ENCODE measurements at places on chromosomes 4 and X. TPM values are rescaled to one million over a fixed set of nuclear protein-coding genes. Genes with fewer than 3 reads are reported as not detected.
A peak's percentile ranks its signal among the peaks of the same experiment; 100 is the strongest.

DNA sequence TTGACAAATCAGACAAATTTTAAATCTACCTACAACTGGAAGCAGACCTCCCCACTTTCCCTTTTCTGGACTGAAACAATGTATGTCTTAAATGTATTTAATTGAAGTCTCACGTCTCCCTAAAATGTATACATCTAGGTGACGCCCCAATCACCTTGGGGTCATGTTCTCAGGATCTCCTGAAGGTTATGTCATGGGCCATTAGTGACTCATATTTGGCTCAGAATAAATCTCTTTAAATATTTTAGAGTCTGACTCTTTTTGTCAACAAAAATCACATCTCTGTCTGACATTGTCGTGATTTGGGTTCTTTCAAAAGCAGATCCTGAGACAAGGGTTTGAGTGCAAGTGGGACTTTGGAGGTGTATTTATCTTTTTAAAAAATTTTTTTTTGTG is 26.2 kb upstream of the BOD1L1 start:
- DNase-seq = no peak

DNA sequence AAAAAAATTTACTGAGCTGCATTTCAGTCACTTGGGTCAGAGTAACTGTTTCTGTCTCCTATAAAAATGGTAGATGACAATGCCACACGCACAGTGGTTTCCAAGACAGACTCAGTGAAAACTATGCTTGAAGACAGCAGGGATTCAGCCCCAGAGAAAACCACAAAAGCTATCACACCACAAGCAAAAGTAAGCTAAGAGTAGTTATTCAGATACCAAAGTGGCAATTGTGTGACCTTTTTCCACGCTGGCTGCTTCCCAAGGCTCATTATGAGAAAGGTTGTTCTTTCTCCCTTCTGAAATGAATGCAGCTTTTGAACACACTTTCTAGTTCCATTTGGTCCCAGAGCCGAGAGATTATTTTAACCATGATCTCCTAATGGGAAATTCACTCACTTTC is 46.4 kb upstream of the GPM6B start:
- no peak for DNase-seq

DNA sequence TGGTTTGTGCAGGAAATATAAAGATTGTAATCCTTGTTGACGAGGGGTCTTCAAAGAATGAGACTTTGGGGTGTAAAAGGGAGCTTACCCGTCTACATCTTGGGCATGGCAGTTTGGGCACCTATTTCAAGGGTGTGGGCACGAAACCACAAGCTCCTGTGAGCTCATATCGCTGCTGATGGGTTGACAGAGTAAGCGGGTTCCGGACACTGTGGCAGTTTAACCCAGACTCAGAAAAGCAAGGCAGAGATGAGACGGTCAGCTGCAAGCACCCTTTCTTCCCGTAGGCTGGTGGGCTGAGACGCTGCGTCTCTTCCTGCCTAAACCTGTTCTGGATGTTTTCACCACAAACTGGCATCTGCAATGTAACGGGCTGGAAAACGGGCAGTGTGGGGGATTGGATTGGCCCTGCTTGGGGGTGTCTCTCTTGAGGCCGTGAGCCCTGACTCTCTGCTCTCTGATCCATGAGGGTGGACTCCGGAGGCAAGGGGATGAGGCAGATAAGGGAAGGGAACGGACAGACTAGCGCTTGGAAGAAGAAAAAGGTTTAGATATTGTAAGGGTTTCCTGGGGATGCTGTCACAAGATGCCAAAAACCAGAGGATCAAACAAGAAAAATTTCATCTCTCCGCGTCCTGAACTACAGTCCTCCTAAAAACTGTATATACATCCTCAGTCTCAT is 237.5 kb downstream of the SHOX start:
- no peak for DNase-seq

DNA sequence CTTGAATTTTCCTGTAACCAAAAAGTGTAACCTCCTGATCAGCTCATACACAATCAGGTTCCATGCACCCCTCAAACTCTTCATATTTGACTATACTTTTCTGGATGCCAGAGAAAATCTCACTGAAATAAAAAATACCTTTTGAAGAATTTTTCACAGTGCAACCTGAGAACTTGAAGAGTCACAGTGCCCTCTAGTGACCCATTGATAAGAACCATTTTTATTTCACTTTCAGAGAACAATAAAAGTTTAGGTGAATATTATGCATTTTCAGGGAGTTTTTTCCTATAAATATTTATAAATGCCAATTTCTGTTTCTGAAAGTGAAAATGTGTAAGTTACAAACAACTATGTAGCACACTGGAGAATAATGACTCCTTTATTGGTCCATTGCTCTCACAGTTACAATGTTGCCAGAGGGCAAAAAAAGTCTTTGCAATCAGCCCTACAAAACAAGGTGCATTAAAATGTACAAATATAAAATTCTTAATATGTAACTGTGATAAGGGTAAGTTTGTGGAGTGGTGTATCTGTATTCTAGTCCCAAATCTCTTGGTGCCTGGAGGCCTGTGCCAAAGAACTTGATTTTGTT is 153.6 kb upstream of the INTU start:
- DNase-seq = peak; percentile 57

DNA sequence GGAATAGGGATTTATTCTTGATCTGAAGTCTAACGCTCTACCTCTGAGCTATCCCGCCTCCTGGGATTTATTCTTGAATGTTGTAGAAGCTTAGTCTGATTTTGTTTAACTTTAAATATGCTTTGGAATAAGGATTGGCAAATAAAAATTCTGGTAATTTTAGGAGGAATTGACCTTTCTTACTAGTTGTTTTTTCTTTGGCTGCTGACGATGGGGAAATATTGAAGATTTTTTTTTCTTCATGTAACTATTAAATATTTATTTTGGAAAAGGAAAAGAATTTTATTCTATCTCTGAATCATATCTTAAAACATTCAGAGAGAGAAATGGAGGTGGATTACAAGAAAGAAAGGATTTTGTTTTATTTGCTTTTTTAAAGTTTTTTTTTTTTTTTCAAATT is 122.9 kb downstream of the PDLIM5 start:
- no peak for DNase-seq

DNA sequence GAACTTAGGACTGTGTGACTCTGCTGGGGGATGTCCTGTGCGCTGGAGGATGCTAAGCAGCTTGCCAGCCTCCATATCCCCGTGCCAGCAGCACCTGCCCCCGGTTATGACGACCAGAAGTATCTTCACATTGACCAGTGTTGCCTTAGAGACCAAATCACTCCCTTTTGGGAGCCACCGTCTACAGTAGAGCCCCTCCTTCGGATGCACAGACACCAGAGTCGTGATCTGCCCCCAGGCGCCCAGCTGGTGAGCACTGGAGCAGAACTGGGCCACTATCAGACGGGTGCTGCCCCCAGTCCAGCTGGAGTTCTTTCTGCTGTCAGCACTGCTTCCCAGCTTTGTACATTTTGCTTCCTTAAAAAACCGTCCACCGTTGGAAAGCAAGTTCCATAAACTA is 30.0 kb upstream of the TADA2B start:
- DNase-seq = no peak

Gene MAGEA2
- not detected for polyA plus RNA-seq

Gene PTPN13
- polyA plus RNA-seq = 14.4 TPM

Gene TMPRSS11F
- not detected for polyA plus RNA-seq

Gene HS3ST1
- polyA plus RNA-seq = 0.19 TPM

Gene FATE1
- polyA plus RNA-seq = not detected
